ENCODE measurements at places on chromosomes 6 and 20.

- no peak for DNase-seq
Observed at GRCh38 chr20:4767084-4767483, 45.4 kb downstream of the PRND start.

DNA sequence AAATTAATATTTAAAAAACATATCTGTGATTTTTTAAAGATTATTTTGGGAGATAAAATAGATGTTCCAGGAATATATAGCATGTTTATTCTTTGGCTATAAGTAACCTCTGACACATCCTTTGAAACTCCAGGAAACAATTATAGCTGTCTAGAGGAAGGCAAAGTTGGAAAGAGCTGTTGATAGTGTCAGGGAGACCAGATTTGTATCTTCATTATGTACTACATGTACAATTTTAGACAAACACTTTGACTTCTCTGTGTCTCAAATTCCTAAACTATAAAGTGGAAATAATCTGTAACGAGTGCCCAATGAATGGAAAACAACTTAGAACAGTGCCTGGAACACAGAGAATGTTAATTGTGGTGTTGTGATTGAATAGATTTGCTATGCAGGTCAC, 25.6 kb upstream of the ADGRG6 start:
- no peak for DNase-seq

DNA sequence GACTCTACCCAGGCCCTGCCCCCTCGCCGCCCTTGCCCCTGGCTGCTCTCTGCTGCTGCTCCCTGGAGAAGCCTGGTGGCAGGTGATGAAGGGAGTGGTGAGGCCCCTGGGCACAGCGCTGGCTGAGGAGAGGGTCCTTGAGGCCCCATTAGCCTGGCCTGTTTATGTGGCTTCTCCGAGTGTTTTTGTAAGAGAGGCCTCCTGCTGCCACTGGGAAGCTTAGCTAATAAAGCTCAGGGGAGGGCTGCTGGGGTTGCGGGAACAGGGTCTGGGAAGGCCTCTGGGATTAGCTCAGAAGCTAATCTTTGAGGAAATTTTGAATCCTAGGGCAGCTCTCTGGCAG, 15.5 kb downstream of the EBF4 start:
- no peak for DNase-seq

DNA sequence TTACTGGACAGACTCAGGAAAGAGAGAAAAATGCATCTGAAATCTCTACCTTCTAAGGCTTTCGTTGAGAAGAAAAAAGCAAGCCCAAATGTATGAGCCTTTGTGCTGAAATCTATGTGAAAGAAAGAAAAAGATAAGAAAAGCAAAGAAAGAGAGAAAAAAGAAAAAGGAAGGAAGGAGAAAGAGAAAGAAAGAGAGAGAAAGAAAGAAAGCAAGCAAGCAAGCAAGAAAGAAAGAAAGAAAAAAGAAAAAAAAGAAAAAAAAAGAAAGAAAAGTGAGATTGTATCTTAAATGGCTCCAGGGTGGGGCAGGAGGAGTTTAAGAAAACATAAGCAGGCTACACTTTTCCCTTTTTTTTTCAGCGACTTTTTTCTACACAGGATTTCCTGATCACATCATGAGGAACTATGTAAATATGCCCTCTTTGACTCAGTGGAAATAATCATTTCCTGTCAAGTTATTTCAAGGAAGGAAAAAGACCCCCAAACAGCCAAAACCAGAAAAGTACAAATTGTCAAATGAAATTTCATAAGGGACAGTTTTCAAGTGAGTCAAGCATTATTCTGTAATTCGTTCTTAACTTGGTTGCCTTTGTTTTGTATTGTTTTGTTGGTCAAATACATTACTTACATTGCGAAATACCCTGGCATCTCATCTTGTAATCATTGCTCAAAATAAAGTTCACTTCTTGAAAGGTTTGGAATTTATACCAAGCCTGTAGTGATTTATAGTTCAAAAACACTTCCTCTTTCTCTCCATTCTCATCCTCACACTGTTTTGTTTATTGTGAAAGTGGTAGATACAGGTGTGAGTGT, 79.5 kb upstream of the RNF217 start:
- DNase-seq = no peak

DNA sequence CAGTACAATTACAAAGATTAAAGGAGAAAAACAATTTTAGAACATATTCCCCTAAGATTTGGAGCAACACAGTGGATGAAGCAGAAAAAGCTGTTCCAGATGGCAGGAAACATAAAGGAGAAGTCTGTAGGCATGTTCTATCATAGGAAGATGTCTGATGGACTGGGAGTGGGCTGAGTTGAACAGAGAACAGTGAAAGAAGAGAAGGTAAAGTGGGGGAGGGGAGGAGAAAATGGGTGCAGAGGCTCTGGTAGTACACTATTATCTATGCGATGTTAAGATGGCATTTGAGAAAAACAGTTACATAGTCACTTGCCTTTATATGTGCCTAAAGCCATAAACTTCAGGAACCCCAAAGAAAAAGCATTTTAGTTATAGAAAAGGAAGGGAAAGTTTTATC, 4.2 kb upstream of the PHIP start:
- DNase-seq = no peak

GRCh38 chr6:149962461-149963211, 1.1 kb upstream of the ULBP1 start:
- DNase-seq = peak; percentile 52

DNA sequence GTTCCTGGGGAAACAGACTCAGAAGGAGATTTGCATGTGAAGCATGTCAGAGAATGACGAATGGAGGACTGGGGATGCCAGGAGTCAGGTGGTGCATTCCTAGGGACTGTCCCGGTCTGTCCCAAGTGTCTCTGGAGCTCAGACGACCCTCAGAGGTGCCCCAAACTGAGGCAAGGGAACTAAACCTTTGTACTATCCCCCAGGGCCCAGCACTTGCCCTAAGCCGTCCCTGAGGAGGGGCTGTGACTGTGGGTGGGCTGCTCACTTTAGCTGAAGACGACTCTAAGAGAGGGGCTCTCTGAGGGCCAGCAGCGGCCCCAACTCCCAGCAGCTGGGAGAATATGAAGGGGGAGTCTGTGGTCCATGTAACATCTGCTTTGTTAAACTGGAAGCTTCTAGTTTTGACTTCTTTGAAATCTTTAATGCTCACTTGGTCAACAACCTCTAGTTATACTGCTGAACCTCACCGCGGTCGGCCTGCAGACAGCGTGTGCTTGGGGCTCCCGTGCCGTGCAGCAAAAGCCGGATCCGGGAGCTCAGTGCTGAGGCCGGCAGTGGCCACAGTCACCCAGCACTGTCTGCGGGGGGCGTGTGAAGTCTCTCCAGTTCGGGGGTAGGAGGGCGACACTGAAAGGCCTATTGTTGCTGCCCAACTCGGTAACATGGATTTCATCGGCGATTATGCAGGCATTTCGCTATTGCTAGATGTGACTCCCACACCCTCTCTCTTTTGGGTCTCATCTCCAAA, 34.2 kb downstream of the TUBB2B start:
- no peak for DNase-seq

DNA sequence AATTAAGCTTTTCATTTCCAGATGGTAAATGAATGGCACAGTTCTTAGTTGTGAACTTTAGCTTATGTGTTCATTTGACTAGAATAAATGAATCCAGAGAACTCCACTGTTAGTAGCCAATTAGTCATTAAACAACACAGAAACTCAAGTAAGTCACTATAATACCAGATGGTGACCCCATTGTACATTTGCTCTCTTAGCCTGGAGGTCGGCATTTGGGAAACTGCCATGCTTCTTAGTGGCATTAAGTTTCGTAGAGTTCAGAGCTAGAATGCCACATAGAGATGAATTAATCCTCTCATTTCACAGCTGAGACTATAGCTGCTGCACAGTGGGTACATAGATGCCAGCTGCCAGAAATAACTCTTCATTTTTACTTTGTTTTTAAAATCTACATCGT, 10.8 kb upstream of the DTNBP1 start:
- DNase-seq = no peak

- no peak for DNase-seq
Observed at GRCh38 chr6:110296241-110297025, 61.7 kb downstream of the METTL24 start.

GRCh38 chr6:13165502-13166172, 162.7 kb downstream of the TBC1D7 start:
- no peak for DNase-seq

DNA sequence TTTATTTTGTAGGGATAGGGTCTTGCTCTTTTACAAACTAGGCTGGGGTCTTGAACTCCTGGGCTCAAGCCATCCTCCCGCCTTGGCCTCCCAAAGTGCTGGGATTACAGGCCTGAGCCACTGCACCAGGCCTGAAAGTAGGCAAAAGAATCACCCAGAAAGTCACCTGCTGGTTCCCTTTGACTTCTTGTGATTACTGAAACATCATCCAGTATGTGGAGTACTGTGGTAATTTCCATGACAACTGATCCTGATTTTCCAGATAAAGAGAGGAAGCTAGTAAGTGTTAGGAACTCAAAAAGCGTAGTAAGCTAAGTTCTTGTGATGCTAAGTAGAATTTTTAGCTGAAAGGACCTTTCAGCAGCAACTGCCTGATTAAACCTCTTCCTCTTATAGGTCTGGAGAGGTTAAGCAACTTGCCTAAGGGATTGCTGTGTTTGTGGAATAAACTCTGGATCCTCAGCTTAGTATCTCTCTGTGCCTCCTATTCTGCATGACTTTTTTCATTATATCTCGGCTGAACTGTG, 16.8 kb downstream of the RALY start:
- no peak for DNase-seq

- no peak for DNase-seq
Observed at GRCh38 chr6:137805622-137806021, 61.4 kb upstream of the TNFAIP3 start.

- DNase-seq = no peak
Observed at GRCh38 chr20:48382304-48382703, 445.5 kb downstream of the PREX1 start.

DNA sequence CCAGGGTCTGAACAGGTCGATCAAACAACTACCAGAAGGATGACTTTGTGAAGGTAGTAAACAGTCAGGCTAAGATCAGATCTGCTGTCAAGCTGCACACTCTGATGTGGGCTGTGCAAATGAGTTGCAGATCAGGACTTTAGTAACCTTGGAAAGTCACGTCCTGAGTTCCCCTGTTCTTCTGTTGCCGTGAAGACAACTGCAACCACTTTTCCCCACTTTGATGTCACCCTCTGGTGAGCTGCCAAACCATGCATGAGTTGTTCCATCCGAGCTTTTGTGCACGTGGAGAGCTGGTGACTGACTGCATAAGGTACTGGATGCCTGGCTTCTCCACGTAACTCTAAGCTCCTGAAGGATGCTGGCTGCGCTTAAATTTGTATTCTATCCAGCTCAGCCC, 111.0 kb downstream of the CD83 start:
- DNase-seq = peak; percentile 60

GRCh38 chr6:13425943-13426931, 61.2 kb downstream of the GFOD1 start:
- DNase-seq = peak; percentile 74

GRCh38 chr6:31888276-31889258, 8.9 kb downstream of the EHMT2 start:
- peak; percentile 86 for DNase-seq

- no peak for DNase-seq
Observed at GRCh38 chr6:48564036-48564820, 453.2 kb upstream of the PTCHD4 start.

DNA sequence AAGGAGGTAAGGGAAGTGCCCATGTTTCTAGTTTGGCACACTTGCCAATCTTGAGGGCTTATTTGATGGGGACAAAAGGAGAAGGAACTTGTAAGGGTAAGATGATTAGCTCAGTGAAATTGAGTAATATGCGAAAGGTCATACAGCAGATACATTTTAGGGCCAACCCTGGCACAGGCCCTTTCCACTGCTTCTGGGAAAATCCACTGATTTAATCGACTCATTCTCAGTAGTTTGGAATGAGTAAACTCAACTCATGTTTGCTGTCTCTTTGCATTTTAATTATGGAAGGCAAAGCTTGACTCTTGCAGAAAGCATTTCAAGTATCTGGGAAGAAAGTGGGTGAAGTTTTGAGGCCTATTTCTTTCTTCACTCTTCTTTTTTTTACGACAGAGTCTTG, 20.0 kb downstream of the PHF20 start:
- DNase-seq = no peak

DNA sequence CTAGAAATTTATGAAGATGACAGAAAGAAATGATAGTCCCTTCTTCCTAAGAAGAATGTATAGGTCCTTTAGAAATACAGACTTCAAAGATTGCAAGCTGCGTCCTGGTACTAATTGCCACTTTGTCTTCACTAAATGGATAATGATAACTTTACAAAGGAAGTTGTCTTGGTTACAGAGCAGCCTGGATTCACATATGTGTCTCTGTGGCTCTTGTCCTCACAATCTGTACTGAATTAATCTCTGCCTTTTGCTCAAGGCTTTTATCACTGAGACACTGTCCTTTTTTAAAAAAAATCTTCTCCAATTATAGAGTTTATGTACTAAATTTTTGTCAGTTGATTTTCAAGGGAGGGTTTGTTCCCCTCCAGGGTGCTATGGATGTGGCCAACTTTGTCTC, 17.5 kb upstream of the MRAP2 start:
- no peak for DNase-seq

- DNase-seq = no peak
Observed at GRCh38 chr6:149094934-149095351, 222.6 kb upstream of the TAB2 start.

- DNase-seq = no peak
Observed at GRCh38 chr6:15862810-15863209, 200.0 kb upstream of the DTNBP1 start.

DNA sequence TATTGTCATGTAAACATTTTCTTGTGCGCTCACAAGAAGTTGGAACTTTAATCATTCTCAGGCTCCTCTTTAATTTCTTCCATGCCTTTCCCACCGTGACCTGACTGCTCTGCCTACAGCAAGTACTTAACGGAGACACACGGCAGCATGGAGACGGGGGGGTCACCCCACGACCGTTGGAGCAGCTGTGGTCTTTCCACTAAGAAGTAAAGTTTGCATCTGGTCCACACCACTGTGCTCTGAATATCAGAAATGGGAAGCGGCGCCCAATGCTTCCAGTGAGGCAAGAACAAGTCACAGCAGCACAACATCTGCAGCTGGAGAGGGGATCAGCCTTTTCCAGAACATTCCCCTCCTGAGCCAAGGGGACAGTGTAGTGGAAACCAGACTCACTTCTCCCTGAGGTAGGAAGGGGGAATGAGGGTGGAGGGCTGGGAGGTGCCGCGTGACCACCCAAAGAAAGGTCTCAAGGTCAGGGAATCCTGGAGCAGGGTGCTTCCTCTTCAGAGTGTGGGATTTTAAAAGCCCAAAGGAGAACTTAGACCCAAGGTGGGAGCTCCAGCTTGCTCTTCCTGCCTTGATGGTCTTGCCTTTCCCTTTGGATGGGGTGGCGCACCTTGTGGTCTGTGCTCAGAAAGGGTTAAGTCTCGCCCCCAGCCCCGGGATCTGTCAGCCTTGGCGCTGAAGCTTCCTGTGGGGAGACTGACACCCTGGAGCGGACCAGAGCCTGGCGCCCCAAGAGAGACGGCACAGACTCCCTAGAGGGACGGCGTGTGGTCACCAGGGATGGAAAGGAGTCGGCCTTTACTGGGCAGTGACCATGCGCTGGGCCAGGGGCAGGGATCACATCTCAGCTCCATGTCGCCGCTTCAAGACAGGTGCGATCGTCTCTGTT, 25.6 kb upstream of the SMOC2 start:
- DNase-seq = no peak
